ENCODE measurements at places on chromosomes 3 and 15.

GRCh38 chr3:187713504-187713903 is 11.1 kb upstream of the RTP2 start:
- no peak for DNase-seq

- DNase-seq: no peak
These were observed 56.0 kb upstream of the MYRIP start for GRCh38 chr3:39753391-39753790.

DNA sequence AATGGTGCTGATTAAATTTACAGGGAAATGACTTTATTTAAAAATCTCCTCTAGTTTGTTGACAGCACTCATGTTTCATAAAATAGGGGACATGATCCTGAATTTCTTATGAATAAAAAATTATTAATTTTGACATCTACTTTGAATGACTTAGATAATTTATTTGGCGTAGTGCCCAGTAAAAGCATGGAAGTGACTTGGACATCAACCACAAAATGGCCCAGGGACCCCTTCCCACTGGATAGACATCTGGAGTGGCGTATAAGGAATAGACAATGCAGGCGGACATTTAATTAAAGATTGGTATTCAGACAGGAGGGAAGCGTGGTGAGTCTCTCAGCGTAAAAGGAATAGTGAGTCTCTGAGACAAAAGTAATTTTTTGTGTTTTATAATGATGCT is 79.8 kb downstream of the ADAMTSL3 start:
- DNase-seq: no peak

DNA sequence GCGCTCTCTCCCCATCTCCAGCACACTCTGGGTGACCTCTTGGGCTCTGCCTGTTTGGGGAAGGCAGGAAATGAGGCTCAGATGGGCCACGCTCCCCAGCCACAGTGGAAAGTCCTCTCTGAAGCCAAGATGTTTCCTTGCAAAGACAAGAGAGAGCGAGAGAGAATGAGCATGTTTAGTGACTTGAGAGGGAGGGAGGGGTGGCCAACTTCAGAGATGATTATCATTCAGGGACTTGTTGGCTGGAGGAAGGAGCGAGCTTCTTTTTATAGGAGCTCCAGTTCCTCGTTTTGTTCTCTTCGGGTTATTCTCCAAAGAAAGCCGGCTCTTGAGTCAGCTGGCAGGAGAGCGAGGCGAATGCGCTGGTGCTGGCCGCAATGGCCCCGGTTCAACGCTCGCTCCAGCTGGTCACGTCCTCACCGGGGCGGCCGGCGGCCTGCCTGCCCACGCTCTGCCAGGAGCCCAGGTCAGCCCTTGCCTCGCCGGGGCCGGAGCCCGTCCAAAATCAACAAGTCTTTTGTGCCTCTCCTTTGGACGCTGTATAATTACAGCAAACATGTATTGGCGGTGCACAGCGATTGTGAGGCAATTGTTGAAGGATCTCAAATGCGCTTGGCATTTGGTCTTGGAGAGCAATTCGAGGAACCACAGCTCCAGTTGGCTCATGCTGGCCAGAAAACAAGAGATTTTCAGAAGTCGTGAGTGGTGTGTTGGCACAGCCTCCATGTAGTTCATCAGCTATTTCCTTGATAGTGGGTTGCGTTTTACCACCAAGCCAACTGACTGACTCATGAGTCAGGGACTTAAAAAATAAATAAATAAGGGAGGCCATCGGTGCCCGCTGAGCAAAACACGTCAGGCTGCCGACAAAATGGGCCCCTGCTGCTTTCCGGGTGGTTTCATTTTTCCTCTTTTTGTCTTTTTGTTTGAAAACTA is 288.6 kb downstream of the UACA start:
- peak; percentile 91 for DNase-seq

DNA sequence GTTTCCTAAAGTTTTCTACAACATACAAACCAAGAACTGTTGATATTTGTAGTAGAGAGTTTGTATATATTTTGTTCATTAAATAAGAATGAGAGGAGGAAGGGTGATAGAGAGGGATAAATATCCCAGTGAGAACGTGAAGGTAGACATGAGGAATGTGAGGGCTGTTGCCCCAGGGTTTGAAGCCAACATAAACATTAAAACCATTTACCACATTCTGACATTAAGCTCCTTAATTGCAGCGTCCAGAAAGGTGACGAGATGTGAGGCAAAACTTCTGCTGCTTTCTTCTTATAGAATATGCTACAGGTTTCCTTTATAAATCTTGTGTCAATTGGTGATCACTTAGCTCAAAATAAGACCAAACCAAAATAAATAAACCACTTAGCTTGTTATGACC is 267.8 kb upstream of the CNTN4 start:
- no peak for DNase-seq

DNA sequence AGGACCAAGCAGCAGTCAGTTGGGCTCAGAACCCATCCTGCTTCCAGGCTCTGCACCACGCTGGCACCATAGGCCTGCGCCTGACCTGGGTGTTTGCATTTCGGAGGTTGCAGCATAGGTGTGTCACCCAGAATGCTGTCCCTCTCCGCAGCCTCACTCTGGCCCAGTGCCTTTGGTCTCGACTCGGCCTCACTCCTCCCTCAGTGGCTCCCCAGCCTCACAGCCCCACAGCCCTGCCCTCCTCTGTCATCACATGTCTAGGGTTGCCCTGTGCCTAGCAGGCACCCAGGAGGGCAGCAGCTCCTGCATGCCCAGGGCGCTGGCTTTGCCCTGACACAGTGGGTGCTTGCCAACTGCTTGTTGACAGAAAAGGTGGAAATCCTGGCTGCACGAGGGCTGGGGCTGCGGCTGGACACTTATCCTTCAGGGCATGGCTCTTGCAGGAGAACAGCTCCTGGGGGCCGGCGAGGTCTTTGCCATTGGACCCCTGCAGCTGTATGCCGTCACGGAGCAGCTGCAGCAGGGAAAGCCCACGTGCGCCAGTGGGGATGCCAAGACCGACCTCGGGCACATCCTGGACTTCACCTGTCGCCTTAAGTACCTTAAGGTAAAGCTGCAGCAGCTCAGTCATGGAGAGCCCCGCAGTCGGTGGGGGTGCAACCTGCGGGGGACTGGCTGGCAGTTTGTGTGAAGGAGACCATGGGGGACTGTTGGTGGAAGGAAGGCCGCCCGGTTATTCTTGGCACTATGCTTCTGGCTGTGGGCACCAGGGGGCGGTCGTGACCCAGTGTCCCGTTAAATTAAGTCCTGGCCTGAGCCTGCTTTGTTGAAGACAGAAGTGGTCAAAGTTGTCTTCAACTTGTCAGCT is 16.2 kb downstream of the NISCH start:
- DNase-seq: peak; percentile 55

GRCh38 chr15:43749690-43750345 is 3.6 kb downstream of the PDIA3 start:
- DNase-seq: no peak

DNA sequence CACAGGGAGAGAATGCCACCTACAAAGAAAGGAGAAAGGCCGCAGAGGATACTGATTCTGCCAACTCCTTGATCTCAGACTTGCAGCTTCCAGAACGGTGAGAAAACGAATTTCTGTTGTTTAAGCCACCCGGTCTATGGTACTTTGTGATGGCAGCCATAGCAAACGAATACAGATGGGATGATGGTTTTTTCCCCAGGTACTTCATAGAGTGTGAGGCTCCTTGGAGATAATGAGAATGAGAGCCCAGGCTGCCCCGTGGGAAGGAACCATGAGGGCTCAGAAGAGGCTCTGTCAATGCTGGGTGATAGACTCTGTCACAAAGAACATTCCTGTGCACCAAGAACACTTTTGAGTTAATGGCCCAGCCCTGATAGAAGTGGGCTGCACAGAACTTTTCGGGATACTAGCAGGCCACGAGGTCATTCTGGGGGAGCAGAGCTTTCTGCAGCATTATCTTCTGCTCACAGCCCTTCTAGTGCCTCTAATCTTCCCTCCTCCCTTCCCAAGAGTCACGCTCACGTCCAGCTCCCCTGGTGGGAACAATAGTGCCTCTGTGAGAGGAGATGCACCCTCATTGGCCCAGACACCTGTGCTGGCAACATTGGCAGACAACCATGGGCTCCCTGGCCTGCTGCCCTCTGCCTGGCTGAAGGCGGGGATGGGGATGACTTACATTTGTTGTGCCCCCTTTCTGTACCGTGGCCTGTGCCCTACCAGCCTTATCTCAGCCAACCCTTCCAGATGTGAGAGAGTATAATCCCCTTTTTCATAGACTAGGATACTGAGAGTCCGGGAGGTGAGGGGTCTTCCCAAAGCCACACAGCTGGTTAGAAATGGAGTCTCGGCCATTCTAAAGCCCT is 5.2 kb upstream of the RLBP1 start:
- no peak for DNase-seq

- no peak for DNase-seq
These were observed 131.0 kb downstream of the IL5RA start for GRCh38 chr3:2978977-2979732.

DNA sequence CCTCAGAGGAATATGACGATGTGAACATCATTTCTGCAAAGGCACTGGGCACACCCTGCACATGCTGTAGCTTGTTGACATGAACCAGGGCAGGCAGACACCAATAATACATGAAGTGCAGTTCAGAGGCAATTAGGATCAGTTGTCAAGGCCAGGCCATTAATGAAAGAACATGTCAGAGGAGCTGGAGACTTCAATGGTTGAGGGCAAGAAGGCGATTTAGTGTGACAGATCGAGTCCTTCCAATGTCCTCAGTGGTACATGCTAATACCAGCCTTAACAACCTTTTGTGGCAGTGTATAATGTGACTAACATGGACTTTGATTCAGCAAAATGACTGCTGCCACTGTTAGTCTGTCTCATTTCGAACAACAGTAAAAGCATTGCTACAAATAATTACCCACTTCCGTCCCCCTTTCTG is 205.2 kb upstream of the NANOGP8 start:
- DNase-seq: no peak

GRCh38 chr3:171955598-171955997 is 83.8 kb upstream of the FNDC3B start:
- no peak for DNase-seq

DNA sequence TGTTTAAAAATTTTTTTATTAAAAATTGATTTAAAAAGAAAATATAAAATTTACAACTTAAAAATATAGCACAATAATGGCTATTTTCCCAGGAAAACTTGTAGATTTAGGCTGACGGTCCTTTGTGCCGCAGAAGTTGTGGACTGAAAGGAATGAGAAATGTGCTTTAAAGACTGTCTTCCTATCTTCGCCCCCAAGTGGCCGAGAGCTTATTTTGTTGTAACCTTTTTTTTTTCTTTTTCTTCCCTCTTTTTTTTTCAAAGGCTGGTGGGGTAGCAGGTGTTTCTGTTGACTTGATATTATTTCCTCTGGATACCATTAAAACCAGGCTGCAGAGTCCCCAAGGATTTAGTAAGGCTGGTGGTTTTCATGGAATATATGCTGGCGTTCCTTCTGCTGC is 15.5 kb downstream of the SLC25A26 start:
- DNase-seq: no peak

DNA sequence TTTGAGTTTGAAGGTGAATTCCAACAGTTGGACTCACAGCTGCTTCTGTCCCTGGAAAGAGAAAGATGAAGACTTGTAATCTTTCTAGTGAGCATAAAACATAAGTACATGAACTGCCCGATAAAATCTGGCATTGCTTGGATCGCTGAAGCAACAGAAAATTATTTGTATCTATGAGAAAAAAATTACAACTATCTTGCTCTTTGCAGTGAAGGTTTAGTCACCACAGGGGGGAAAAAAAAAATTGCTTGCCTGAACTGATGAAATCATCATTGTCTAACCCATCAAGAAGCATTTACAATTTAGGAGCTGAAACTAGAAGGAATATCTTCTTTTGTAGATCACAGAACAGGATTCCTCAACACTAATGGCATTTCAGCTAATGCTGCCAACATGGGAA is 20.0 kb downstream of the TMEM207 start:
- DNase-seq: no peak

GRCh38 chr15:39302936-39303335 is 277.9 kb upstream of the THBS1 start:
- no peak for DNase-seq

- DNase-seq: no peak
These were observed 65.6 kb downstream of the COL6A6 start for GRCh38 chr3:130582457-130583153.

DNA sequence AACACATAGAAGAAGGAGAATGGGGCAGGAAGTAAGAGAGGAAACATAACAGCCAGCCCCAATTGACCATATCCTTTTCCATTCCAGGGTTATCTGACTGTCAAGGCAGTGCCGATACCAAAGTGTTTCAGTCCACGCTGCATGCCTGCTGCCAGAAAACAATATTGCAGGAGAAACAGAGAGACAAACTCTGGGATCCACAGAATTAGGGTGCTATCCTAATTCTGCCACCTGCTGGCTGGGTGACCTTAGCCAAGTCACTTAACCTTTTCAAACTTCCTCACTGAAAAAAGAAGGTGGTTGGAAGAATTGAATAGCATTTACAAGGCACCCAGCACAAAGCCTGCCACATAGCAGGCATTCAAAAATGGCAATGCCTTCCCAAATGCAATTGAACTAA is 32.0 kb downstream of the GLB1 start:
- DNase-seq: no peak

DNA sequence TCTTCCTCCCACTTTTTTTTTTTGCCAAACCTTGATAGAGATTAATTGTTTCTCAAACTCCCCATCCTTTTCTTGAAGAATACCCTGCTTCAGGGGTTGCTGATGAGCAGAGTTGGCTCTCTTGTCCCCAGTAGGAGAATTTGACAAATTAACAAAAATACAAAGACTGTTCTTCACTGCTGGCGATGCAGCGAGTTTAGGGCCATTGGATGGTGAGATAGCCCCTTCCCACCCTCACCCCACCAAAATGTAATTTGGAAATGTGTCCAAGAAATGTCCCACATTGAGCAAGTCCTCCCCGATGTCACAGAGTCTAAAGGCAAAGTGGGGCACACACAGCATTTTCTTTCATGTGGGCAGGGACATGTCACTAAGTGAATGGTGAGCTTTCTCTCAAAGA is 136.0 kb upstream of the RARB start:
- DNase-seq: no peak

DNA sequence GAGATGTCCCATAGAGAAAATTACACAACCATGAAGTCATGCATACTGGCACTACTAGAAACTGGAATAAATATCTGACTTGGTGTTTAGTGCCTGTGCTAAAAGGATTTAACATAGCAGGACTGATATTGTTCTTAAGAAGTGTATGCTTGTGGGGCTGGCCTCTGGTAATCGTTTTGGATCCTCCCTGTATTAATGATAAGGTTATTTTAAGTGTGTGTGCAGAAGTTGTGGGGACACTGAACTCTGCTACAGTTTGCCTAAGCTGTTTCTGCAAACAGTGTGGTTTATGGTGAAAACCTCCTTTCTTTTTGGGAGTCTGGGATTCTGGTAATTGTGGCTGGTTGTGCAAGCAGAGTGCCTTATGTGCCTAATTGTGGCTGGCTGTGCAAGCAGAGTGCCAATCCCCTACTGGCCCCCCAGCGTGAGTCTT is 120.8 kb downstream of the CLASP2 start:
- DNase-seq: no peak

- no peak for DNase-seq
These were observed 2.6 kb downstream of the FAM43A start for GRCh38 chr3:194688200-194688740.

- no peak for DNase-seq
These were observed 1.7 kb downstream of the BNC1 start for GRCh38 chr15:83282776-83283137.

Data from posterior cingulate gyrus (tissue), 11 donors.